ENCODE measurements at places on chromosomes 1 and 21.

DNA sequence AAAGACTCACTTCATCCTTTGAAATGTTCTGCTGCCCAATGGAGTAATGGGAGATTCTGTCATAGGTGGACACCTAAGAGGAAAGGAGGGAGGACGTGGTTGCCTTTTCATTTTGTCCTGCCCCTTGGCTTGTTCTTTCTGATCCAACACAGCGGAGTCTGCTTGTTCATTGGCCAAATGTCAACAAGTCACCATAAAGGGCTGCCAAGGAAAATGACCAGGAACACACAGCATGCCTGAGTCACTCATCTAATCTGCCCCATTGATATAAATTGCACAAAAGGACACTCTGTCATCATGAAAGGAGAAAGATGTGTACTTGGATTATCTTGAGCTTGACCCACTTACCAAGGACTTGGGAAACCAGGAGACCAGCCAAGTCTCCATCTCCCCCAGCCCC is 422.9 kb downstream of the SETD4 start:
- no peak for DNase-seq

DNA sequence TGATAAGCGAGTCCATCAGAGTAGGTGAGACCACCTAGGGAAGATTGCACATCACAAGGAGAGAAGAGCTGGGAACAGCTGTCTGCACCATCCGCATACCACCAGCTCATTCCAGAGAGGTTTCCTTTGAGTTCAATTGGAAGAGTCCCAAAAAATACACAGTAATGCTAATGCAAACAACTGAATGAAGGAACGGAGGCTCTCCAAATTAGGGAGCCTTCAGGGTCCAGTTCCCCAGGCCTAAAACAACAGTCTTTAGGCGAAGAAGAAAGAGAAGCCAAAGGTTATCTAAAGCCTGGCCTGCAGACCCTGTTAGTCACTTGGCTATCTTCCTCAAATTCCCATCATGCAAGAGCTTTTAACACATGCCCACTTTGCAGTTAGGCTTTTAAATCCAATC is 246.4 kb downstream of the PBX1 start:
- no peak for DNase-seq

- no peak for DNase-seq
Measured at GRCh38 chr1:1600861-1601563, 1.1 kb upstream of the FNDC10 start.

DNA sequence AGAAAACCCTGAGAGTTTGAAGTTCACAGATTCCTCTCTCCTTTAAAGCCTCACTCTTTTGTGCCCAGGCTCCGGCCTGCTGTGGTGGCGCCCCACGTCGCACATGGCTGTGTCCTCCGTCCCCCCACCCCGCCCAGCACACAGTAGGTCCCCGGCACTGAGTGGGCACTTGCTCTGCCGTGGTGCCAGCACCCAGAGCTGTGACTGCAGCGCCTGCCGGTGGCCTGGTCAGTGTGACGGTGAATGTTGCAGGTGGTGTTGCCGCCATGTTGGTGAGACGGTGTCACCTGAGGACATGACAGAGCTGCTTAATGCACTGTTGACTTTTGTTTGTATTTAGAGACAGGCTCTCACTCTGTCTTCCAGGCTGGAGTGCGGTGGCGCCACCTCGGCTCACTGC is 3.4 kb downstream of the ATAD3C start:
- no peak for DNase-seq

GRCh38 chr1:168964478-168964877 is 142.0 kb upstream of the ATP1B1 start:
- no peak for DNase-seq

- DNase-seq: no peak
Measured at GRCh38 chr21:39096754-39097153, 86.5 kb downstream of the PSMG1 start.

DNA sequence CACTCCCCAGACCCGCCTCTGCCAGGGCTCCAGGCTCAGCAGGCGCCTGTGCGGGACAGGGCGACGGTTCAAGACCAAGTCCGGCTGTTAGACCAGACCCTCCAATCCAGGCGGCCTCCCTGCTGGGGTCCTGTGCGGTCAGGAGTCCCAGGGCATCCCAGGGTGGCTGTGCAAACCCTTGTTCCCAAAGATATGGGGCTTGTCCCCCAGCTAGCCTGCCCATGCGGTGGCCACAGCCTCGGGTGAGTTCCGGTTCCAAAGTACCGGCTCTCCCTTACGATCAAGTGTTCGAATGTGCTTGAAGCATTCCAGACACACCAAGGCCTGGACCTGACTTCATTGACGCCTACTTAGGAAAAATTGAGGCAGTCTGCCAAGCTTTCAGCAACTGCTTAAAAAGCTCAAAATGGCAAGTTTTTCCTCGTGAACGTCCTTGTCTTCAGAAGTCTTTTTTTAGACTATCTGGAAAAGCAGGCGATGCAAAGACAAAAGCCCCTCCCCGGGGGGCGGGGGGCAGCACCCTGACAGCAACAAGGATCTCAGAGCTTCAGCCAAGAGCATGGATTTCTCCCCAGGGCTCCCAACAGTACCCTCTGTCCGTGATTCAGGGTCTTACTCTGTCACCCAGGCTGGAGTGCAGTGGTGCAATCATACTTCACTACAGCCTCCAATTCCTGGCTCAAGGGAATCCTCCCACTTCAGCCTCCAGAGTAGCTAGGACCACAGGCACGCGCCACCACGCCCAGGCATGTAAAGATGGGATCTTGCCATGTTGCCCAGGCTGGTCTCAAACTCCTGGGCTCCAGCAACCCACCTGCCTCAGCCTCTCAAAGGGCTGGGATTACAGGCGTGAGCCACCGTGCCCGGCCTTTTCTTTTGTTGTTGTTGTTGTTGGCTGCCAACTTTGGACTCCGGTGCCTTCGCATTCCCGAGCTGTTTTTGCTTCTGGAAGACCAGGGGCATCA is 2.3 kb downstream of the FAAP20 start:
- no peak for DNase-seq

DNA sequence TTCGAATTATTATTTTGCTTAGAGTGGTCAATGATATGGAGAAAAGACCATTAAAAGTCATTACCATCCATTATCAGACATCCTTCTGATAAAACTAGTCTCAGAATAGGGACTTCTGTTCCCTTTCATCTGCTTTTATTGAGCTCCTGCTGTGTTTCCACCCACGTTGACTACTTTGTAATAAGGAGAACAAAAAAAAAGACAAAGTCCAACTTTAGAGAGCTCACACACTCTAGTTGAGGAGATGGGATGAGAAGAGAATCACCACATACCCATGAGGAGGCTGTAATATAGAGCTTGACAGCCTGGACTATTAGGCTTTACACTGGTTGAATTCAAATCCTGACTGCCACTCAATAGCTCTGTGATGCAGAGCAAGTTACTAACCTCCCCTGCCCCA is 27.8 kb upstream of the ALDH9A1 start:
- no peak for DNase-seq

- no peak for DNase-seq
Measured at GRCh38 chr1:186078245-186078644, 296.8 kb downstream of the TPR start.

GRCh38 chr1:22641906-22642636 is 1.4 kb upstream of the C1QC start:
- no peak for DNase-seq

GRCh38 chr1:157008502-157008901 is 37.0 kb downstream of the ARHGEF11 start:
- DNase-seq: no peak

DNA sequence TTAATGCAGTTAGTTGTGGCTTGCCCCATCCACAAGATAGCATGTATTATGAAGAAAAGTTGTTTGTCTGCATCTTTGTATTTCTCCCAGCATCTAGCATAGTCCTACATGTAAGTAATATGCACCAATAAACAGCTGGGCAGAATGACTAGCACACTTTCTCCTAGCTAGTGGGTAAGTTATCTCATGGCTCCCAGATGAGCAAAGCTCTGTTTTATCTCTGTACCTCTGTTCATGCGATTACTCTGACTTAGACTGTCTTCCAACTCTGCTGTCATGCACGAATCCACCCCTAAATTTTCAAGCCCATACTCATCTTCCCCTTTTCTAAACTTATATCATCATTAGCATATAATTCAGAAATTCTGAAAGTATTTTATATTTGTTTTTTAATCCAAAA is 37.5 kb upstream of the KCTD3 start:
- DNase-seq: no peak

- DNase-seq: no peak
Measured at GRCh38 chr1:25456502-25456901, 25.8 kb downstream of the MACO1 start.

DNA sequence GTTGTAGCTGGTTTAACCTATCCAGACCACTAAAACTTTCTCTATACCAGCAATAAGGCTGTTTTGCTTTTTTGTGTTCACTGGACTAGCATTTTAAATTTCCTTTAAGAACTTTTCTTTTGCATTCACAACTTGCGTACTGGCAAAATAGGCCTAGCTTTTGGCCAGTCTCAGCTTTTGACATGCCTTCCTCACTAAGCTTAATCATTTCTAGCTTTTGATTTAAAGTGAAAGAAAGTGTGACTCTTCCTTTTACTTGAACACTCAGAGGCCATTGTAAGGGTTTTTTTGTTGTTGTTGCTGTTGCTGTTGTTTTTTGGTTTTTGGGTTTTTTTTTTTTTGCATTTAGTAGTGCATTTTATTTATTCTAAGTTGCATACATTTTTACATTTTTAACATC is 15.2 kb downstream of the RPAP2 start:
- no peak for DNase-seq

DNA sequence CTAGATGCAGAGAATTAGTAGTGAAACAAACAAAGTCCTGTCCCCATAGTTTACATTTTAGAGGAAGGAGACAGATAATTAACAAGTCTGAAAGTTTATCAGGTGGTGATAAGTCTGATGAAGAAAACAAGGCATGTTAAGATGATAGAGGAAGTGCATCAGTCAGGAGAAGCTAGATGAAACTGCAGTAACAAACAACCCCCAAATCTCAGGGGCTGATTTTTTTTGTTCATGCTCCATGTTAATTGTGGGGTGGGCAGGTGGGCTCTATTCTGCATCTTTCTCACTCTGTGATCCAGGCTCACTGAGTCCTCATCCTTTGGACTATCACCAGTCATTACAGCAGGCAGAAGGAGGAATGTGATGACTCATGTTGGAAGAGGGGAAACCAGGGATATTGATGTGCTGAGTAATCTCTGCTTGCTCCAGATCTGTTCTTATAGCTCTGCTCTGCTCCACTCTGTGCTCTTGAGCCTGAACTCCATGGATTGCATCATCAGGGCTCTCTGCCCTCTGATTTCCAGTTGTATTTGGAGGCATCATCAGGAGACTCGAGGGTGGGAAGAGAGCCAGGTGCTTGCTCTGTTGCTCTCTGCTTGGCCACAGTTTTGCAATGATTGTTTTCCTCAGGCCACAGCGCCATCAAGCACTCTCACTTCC is 166.9 kb downstream of the IER5 start:
- DNase-seq: no peak

- no peak for DNase-seq
Measured at GRCh38 chr1:201791779-201792173, 37.2 kb upstream of the IPO9 start.

DNA sequence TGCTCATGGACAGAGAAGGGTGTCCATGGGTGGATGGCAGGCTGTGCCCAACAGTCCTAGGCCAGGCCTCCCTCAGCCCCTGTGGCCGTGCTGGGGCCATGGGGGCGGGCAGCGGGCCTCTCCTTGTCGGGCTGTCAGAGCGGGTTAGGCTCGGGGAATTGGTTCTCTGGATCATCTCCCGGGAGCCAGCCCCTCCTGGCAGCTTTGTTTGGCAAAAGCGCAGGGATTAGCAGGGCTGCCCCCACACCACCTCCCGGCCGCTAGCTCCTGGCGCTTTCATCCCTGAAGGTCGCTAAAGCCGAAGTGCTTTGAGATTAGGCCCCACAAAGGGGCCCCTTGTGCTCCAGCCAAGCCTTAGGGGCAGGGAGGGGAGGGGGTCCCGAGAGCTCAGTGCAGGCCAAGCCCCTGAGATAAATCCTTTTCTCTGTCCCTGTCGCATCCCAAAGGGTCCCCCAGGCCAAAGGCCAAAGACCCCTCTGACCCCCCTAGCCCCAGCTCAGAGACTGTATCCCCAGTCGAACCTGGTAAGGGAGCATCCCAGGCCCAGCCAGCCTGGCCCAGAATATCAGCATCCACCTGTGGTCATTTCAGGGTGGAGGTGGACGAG is 9.8 kb upstream of the DMBX1 start:
- no peak for DNase-seq

- DNase-seq: no peak
Measured at GRCh38 chr1:96934282-96934681, 212.7 kb downstream of the PTBP2 start.

- DNase-seq: no peak
Measured at GRCh38 chr1:119712342-119713038, 756 bp downstream of the PHGDH start.

GRCh38 chr1:227391211-227391610 is 72.9 kb upstream of the CDC42BPA start:
- DNase-seq: no peak

DNA sequence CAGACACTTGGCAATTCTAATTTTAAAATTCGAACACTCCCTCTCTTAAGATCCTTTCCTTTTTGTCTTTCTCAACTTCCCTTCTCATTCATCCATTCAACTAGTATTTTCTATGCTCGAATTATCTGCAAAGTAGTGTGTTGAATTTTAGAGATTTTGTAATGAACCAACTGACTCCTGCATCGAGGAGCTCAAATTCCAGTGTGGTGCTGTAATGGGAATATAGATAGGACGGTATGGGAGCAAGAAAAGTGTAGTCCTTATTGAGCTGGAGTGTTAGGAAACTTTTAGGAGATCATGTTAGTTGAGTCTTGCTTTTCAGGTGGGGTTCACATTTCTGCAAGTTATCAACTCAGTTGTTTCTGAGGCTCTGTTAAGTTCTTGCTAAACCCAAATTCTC is 897.5 kb downstream of the TTLL7 start:
- DNase-seq: no peak

DNA sequence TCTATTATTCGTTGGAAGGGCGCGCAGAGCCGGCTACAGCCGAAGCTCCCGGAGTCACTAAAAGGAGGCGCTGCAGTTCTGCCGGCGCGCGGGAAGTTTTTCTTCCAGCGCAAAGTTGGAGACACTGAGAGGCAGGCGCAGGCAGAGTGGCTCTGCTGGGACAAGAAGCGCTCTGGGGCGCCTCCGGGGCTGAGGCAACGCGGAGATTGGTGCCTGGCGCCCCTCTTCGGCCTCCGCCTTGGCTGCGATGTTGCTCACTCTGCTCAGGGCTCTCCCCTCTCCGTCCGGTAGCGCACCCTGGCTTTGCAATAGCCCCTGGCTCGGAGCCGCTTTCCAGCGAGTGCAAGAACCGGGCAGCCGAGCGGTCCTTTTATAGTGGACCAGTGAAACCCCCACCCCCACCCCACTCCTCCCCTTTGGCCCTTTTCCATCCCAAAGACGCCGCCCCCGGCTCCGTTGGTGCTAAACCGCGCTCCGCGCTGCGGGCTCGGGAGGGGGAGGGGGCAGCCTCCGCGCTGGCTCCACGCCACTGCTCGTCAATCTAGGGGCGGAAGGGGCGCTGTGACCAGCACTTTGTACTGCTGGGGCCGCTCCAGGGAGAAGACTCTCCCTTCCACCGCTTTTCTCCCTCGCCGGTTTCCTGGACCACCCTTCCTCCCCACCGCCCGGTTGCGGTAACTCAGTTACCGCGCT is at the start of gene ADAMTS1:
Gene ADAMTS1, minus strand, starts transcription at position 344 of the 693 bp plus-strand sequence. CDS start 455 bp downstream, outside the sequence.
- peak; percentile 32 for DNase-seq

DNA sequence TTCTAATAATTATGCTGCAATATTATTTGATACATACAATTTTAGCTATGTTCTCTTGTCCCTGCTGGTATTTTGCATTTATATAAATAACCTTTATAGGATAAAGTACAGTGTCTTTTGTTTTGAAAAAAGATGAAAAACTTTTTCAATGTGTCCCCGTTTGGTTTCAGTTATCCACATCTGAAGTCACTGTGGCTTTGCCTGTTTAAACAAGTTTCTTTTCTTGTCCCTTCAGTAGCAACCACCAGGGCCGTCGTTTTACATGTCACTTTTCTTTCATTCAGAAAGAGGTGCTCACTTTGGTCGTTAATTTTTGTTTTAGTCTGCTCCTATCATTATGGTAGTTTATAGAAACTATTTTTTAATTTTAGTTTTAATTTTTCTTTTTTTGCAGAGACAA is 41.4 kb downstream of the RABGAP1L start:
- DNase-seq: no peak
